ENCODE measurements at places on chromosomes 2 and 18.

DNA sequence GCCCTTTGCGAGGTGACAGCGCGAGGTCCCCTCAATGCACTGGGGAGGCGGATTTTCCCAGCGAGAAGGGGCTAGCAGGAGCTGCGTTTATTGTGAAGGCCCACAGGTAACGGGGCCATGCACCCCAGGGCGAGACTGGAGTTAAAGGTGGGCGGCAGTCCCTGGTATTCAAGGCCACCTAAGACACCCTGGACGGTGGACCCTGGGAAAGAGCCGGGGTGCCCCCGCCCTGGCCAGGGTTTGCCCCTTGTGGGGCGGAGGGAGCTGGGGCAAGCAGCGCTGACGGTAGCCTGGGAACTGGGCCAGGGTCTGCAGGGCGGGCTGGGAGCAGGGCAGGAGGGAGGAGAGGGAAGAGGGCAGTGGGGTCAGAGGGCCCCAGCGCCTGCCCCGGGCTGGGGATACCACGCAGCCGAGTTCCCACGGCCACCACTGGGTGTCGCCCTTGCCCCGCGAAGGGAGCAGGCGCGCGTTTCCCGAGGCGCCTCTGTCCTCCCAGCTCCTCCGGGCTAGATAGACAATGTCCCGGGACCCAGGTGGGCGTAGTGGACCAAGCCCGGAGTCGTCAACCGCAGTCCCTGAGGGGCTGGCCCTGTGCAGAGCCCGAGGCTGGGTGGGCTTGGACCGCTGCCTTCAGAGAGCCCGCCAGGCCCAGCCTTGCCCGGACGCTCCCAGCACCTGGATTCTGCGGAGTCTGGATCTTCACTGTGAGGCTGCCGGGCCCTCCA, 80.2 kb downstream of the SMAD4 start:
- DNase-seq = peak; percentile 45

GRCh38 chr2:26696351-26696816, 3.9 kb downstream of the KCNK3 start:
- peak; percentile 44 for DNase-seq

DNA sequence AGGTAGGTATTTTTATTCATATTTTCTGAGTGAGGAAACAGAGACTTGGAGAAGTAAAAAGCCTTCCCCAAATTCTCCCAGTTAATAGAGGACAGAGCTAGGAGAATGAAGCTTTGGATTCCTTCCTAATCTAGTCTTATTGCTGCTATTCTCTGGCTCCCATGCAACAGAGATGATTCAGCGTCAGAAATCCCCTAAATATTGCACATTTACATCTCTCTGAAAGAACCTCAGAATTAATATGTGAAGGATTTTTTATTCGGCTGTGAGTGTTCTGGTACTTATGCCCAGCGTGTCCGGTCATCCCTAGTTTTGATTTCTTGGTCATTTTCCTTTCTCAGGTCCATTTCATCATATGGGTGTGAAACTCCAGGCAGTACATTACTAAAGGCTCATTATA, 91.2 kb upstream of the SESTD1 start:
- no peak for DNase-seq

DNA sequence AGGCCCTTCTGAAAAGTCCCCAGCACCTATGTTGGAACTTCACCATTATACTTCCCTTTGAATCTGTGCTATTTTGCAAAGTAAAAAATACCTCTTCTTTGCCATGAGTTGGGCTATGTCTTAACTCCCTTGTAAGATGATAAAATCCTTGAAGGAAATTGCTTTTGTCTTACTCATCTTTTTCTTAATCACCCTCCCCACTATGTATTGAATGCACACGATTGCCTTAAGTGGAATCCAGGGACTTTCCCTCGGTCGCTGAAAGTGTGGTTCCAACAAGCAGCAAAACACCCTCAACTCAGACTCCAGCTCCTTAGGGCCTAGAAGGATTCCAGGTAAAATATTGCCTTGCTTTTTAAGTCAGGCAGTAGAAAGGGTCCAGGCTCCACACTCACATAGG, 173.2 kb upstream of the ARL4C start:
- peak; percentile 95 for DNase-seq

GRCh38 chr2:103459283-103459682, 697.5 kb downstream of the TMEM182 start:
- no peak for DNase-seq

All from choroid plexus epithelial cell (primary cell).